ENCODE measurements at places on chromosomes 2 and 18.

- no peak for DNase-seq
Observed at GRCh38 chr2:199946196-199946595, 9.1 kb downstream of the TYW5 start.

- peak; percentile 33 for DNase-seq
Observed at GRCh38 chr2:30026091-30027055, 105.0 kb upstream of the ALK start.

GRCh38 chr2:172230889-172231401, 128.2 kb upstream of the DLX2 start:
- DNase-seq, result no peak

DNA sequence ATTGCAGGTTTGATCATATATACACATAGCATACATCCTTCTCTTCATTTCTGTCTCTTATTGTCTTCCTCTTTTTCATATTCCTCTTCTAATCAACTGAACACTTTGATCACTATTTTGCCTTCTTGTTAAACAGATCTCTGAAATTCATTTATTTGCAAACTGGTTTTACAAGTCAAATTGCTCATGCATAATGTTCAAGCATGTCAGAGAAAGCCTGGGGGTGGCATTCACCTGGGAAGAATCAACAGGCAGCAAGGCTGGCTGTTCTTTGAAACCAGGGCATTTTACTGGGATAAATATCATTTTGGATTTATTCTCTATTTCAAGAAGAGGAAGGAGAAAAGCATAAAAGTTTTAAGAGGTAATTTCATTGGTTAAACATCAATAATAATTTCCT, 66.9 kb upstream of the LRATD1 start:
- no peak for DNase-seq

DNA sequence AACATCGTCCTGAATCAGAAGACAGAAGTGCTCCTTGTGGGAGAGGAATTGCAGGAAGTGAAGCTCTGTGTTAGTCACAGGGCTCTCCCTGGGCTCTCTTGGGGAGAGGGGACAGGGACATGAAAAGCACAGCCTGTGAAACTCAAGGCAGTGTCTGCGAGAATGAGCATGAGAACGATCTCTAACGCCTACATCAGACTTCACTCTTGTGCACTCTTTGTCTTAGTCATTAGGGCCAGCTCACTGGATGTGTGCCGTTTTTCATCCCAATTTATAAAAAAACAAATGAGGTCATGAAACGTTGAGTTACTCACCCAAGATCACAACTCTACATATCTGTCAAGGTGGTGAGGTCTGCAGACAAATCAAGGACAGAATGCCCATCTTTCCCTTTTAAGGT, 27.0 kb upstream of the TWIST2 start:
- no peak for DNase-seq

GRCh38 chr2:74575320-74575719, 20.8 kb downstream of the DOK1 start:
- no peak for DNase-seq

DNA sequence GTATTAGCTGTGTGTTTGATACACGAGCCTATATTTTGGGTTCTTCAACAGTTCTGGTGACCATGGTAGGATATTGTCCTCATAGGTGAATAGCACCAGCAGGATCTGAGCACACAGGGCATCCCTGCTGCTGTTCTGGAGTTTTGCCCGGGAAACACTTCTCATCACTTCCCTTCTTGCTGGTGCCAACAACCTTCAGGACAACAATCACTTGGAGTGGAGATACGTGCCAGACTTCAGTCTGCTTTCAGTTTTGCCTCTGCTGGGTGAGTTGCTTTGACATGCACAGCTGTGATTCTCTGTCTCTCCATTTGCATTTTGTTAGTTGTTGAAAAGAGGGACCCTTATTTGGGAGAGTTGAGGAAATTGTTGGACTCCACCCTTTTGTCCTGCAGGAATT, 1347.2 kb upstream of the DDX18 start:
- no peak for DNase-seq

- no peak for DNase-seq
Observed at GRCh38 chr2:167103757-167104133, 215.5 kb downstream of the XIRP2 start.

DNA sequence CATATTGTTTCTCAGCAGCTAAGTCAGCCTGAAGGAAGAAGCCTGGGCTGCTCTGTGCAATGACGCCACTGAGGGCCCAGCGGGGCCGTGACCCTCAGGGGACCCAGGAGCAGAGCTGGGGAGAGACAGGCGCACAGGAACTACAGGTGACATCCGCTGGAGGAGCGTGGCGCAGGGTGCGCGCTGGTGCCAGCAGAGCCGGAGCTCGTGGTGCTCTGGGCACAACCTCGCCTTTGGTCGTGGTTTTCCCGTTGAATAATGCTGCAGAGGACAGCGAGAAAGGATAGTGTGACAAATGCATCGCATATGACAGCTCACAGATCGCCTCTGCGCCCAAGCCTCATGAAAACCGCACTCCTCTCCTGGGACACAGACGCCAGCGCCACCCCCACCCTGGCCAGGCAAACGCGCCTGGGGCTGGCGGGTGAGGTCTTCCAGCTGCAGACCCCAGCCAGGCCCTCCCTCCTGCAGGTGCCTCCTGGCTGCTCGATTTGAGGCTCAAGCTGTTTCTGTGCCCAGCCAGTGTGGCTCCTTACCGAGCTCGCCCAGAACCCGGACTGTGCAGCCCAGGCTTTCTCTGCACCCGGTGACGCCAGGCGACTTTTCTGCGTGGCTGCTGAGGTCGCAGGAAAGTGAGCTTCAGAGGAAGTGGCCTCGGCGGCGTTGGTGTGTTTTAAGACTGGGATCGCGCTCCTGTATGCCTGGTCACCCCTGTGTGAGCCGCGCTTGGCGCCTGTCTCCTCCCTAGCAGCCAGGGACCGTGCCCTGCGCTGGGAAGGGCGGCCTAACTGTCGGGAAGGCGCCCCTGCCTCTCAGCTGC, 583.1 kb upstream of the HS6ST1 start:
- DNase-seq, result no peak

GRCh38 chr2:232103140-232103737, 141.7 kb downstream of the DIS3L2 start:
- no peak for DNase-seq

DNA sequence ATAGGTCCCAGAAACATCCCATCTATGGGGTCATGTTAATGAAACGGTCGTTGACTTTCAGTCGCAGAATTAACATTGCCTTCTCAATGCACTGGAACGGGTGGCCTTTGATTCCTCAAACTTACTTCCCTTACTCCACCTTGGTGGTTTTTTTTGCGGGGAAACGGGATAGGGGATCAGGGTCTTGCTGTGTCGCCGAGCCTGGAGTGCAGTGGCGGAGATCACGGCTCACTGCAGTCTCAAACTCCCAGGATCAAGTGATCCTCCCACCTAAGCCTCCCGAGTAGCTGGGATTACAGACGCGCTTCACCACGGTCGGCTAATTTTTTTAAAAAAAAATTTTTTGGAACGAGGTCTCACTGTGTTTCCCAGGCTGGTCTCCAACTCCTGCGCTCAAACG, 754 bp downstream of the ATG16L1 start:
- DNase-seq, result no peak

- peak; percentile 57 for DNase-seq
Observed at GRCh38 chr18:48613589-48614404, 75.0 kb downstream of the CTIF start.

GRCh38 chr2:144349674-144350073, 170.2 kb downstream of the ZEB2 start:
- DNase-seq, result no peak

DNA sequence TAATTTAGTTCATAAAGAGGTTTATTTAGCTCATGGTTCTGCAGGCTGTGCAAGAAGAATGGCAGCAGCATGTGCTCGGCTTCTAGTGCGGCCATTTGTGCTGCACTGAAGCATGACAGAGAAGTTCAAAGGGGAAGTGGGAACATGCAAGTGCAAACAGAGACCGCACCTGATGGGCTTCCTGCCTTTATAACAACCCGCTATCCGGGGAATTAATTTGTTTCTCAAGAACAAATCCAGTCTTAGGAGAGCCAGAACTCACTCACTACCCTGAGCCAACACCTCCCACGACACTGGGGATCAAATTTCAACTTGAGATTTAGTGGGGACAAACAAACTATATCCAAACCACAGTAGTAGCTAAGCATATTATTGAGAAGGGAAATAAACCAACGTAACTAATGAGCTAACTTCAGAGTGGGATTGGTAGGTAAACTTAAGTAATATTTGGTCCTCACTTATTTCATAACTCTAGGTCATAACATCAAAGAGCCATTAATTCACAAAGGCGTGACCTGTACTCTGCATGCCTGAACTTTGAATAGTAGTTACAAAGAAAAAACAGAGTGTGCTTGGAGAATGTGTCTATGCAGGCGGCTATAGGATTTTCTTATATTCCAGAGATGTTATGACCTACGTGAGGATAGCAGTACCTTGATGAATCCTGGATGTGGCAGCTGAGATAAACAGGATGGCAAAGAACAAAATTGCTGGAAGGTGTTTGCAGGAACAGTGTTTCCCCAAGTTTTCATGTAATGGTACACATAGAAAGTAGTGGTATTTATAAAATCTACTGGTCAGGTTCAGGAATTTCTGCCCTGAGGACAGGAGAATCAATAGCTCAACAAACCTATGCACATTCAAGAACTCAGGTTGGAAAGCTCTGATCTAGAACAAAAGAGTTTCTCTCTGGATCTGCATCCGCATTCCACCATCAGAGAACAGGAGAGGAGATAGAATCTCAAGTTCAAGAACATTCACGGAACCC, 845.9 kb upstream of the ID2 start:
- DNase-seq, result no peak

DNA sequence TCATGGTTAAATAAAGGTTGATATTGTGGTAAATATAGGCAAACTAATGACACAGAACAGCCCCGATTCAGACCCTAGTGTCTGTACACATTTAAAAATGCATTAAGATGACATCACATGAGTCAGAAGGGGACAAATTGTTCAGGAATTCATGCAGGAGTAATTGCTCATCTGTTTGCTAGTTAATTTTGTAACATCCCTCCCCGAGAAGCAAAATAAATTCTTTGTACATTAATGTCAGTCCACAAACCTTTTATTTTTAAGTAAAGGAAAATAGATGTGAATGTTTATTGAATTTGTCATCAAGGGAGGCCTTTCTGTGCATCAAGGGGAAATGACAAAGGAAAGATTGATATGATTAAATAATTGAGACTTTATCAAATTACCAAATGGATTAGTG, 69.9 kb downstream of the SH3BP4 start:
- no peak for DNase-seq

GRCh38 chr2:71064754-71065621, 3.5 kb upstream of the NAGK start:
- DNase-seq, result no peak

DNA sequence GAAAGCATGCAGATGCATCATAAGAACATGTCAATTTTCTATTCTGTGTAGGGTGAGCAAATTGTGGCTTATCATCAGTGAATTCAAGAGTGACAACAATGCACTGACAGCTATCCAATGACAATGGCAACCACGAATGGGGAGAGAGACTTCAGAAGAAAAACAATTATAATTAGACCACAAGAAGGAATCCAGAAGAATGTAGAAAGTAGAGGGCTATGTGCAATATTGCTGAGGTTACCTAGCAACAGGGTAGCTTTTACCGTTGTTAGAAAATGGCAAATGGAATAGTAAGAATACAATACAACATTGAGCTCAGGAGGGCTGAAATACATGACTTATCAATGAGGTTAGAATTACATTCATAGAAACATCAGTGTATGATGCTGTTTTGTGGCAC, 71.1 kb upstream of the SESTD1 start:
- DNase-seq, result no peak

DNA sequence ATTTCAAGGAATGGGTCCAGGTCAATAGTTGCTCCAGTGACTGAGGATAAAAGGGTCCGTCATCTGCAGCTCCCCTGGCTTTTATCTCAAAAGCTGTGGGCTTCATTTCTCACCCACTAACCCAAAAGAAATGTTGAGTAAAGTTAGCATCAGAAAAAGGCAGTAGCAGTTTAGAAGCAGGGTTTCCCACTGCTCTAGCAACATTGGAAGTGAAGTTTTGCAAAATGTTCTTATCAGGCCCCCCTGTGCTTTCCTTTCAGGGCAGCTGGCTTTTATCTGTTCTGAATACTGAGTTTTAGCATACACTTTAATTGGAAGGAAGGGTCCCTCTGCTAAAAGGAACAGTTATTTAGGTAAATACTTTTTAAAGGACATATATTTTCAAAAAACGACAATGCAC, 296.2 kb upstream of the RAB12 start:
- DNase-seq, result no peak

GRCh38 chr18:78518805-78519204, 460.8 kb upstream of the SALL3 start:
- no peak for DNase-seq

All from left ventricle myocardium inferior (tissue), 1 donor.